GM12865 (cell line): ENCODE measurements at places on chromosomes 3 and 15.

- peak; percentile 68 for DNase-seq
Measured at GRCh38 chr3:102225407-102226132, 209.2 kb upstream of the ZPLD1 start.

DNA sequence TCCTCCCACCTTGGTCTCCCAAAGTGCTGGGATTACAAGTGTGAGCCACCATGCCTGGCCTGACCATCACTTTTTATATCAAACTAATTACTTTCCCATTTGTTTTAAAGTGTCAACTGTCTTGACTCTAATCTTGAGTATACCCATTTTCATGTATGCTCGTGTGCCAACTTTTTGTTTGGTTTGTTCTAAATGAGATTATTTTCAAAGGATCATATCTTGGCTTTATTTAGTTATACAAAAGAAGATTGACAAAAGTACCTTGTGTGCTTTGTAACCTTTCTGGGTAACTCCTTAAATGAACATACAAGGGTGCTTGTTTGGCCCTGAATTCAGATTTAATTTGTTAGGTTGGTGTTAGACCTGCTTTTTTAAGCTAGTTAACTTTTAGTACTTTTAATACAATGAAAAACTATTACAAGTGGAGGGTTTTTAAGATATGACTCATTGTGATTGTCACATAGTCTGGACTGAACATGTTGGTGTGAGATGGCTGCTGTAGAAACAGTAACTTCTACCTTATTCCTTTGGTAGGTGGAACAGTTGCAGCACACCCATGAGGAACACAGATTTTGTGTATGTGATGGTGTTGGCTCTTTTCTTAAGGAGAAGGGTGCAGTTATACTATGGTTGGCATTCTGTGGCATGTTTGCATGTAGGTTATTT is 10.7 kb downstream of the KIF23 start:
- no peak for DNase-seq

DNA sequence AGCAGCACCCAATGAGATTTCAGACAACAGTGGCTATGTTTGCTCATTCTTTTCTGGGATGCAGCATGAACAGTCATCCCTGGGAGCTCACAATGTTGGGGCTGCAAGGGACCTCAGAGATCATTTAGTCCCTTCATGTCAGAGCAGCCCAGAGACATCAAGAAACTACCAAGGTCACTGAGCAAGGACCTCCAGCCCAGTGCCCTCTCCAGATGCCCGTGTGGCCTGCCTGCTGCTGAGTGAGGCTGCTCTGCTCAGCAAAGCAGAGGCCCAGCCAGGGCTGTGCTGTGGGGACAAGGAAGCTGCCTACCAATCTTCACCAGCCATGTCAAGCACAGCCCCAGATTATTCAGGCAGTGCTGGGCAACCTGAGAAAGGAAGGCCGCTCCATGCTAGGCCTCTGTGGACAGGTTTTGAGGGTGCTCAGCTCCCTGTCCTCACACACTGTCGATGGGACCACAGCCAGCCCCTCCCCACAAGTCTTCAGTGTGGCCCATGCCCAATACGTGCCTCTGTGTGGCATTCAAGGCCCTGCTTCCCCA is 99.7 kb downstream of the DAPK2 start:
- DNase-seq = no peak

DNA sequence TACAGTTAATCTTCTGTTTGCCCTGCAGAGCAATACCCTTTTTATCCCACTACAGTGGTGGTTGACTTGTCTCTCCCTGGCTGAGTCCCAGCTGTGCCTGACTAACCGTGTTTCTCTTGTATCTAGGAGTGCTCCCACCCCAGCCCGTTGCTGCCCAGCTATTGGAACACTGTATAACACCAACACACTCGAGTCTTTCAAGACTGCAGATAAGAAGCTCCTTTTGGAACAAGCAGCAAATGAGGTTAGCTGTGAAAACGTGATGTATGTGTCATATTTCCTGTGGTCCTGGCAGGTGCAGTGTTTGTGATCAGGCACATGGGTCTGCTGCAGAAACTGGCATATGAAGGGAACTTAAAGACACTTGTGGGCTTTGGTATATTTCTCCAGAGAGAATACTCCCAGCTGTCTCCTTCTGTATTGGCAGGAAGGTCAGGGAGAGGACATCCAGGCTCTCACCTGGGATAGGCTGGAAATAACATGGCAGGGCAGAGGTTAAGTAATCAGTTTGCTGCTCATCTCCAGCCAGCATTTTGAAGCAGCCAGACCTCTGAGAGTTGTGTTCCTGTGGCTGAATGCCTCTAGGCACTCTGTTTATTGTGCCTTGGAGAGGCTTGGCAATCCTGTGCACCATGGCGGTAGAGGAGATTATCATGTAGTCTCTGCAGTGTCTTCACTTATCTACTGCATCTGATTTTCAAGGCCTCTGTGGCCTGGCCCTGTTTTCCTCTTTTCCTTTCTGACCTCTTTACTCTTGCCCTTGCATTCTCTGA is 34.8 kb downstream of the ATG7 start:
- DNase-seq = peak; percentile 42

DNA sequence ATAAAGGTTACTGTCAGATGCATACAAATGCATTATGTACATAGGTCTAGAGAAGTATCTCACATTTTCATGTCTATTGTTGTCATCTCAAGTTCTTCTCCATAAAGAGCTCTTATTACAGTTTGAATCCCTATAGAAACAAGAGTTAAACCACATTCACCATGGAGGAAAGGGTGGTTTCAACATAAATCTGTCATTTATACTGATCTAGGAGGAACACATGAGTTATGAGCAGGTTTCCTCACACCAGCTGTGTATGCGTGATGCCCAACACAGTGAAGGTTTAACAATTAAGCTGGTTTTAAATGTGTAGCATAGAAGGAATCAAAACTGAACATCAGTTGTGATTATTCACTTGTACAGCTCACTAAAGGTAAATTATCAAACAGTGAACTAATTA is 251.7 kb downstream of the KCNMB2 start:
- DNase-seq = no peak

GRCh38 chr3:186515125-186515524 is 29.1 kb downstream of the CRYGS start:
- DNase-seq = peak; percentile 40

DNA sequence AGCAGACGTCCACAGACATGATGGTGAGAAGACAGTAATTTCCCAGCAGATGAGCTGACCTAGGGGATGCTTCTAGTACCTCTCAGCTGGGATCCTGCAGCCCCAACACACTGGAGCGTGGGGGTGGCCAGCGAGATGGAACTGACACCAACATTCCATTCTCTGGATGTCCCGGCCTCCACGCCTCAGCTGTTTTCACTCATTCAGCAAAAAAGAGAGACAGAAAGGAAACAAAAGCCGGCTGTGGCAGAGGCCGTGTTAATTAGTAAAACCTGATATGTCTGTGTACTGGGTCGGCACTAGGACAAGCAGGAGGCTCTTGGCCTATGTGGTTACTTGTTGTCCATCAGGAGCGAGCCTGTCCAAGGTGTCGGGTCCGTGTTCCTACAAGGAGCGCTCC is 82.6 kb upstream of the MYZAP start:
- no peak for DNase-seq

- no peak for DNase-seq
Measured at GRCh38 chr15:58732625-58733363, 16.7 kb downstream of the ADAM10 start.

- DNase-seq = no peak
Measured at GRCh38 chr3:111412656-111413055, 129.3 kb upstream of the CD96 start.

GRCh38 chr3:152961323-152961722 is 126.4 kb downstream of the P2RY1 start:
- DNase-seq = peak; percentile 63

DNA sequence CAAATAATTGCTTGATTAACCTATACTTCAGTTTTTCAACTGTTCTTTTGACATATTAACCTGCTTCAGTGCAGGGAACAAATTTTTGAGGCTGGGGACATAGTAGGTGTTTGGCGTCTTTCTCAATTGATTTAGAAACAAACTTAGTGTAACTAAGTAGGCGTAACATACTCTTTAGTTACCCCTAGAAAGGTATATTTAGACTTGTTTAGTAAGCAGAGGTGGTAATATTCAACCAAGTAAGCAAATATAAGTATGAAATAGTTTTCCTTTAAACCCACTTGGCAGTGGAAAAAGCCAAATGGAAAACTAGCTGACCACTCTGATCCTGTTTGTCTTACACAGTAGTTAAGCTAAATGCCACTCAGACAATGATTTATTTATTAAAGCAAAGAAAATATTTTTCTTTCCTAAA is 113.2 kb downstream of the MBNL1 start:
- DNase-seq = peak; percentile 22

DNA sequence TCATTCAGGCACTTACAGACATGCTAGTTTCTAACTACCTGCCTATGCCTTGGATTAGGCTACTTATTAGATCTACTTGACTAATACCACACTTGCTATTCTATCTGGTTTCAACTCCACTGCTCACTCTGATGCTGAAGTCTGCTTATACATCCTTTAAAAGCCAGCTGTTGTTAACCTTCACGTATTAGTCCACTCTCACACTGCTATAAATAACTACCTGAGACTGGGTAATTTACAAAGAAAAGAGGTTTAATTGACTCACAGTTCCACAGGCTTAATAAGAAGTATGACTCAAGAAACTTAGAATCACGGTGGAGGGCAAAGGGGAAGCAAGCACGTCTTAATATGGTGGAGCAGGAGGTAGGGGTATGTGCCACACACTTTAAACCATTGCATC is 47.7 kb upstream of the ANKRD28 start:
- peak; percentile 38 for DNase-seq

DNA sequence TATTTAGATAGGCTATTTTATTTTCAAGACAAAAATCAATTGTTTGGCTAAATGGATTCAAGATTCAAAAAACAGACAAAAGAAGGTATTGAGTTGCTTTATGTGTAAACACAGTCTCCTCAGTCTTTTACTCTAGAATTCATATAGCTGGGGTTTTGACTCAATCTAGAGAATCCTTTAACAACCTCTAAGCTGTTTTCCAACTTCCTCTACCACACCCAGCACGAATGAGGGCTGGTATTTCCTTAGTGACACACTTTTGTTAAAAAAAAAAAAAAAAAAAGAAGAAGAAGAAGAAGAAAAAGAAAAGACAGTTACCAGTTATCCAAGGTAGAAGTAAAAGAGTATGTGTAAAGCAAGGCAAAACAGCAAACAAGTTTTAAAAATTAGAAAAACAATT is 732.8 kb upstream of the GOLIM4 start:
- no peak for DNase-seq

DNA sequence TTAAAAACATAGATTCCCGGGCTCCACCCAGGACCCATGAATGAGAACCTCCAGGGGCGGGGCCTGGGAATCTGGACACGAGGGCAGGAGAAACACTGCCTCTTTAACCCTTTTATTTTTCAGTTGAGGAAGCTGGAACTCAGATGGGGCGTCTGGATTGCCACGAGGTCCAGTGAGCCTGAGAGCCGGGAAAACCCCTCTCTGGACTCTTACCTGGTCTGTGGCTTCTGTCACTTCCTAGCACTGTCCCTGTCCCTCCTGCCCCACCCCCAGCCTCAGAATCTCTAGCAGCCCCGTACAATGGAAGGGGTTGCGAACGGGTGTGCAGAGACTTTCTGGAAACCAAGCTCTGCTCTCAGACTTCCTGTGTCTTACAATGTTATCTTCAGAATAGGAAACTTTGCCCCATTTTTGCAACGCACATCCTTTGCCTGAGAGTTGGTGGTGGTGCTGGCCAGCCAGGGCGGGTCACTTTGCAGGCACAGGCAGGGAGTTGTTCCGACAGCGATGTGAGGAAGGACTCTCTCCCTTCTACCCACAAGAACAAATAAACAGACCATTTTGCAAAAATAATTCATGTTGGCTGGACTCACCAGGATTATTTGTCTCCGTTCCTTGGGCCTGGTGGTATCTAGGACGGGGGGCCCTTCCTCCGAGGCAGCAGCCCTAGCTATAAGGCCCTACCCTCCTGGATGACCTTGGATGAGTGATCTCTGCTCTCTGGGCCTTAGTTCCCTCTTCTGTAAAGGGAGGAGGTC is 59.1 kb downstream of the SMAD6 start:
- DNase-seq = peak; percentile 21

- DNase-seq = no peak
Measured at GRCh38 chr15:57570994-57571393, 20.7 kb upstream of the MYZAP start.

GRCh38 chr15:57532731-57533447 is 58.8 kb upstream of the MYZAP start:
- DNase-seq = no peak

GRCh38 chr15:48285329-48286214 is 45.7 kb upstream of the DUT start:
- DNase-seq = peak; percentile 81

DNA sequence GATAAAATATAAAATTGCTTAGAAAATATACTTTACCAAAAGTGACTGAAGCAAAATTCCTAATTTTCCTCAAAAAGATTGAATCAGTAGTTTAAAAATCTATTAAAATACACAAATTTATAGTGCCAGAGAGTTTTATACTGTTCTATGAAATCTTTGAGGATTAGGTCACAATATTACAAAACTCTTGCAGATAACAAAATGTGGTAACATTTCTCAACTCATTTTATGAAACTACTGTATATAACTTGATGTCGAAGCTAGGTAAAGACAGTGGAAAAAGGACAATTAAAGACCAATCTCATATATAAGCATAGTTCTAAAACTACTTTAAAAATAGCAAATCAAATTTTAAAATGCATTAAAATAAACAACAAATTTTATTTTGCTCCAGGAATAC is 15.9 kb downstream of the VEPH1 start:
- no peak for DNase-seq

GRCh38 chr3:21185816-21186314 is 565.1 kb downstream of the ZNF385D start:
- no peak for DNase-seq

DNA sequence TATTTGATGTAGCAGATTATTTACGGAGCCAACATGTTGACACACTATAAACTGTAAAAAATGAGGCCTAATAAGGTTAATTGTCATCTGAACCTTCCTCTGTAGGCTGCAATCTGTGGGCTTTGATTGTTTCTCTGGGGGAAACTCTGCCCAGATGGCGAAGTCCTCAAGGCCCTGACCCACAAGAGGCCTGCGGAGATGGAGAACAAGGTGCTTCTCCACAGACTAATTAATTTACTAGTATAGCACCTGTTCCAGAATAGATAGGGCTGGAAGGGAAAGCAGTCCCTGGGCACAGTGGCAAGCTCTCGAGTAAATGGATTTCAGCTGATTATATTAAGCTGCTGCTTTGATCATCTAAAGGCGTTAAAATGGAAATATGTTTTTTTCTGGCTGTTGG is 338.8 kb upstream of the DNAJC19 start:
- DNase-seq = no peak

GRCh38 chr3:170470063-170471016 is 51.7 kb downstream of the CLDN11 start:
- DNase-seq = no peak

GRCh38 chr3:166243511-166243910 is 406.3 kb upstream of the BCHE start:
- no peak for DNase-seq

DNA sequence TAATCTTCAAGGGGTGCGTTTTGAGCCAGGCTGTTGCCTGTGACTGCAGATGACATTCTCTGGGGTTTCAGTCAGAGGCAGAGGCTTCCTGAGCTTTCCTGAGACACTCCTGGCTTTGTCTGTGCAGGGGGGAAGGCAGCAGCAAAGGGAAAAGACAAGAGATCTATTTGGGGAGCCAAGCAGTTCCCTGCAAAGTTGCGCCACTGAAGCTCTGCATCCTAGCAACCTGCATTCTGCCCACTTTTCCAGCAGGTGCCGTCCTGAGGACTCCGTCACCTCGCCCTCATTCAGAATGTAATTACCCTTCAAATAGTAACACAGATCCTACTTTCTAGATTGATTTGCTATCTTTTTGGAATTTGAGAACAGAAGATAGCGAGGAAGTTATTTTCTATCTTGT is 1.9 kb upstream of the TMEM158 start:
- no peak for DNase-seq
